ENCODE measurements at places on chromosomes 3 and 15. TPM values are rescaled to one million over a fixed set of nuclear protein-coding genes. Genes with fewer than 3 reads are reported as not detected.

Gene LRRC2
- not detected for total RNA-seq

Gene ADAMTS7
- total RNA-seq: 0.18 TPM

Gene CDCP1
- total RNA-seq: 5.3 TPM

Gene IL20RB
- total RNA-seq: 1.5 TPM

Gene RAF1
- total RNA-seq: 92.4 TPM

GRCh38 chr3:38496131-38496910, at the start of gene EXOG:
TSS of gene EXOG (plus strand) at chr3:38496340. CDS start at chr3:38496368, 28 bp downstream.
- peaks cover 23% of the 10 kb centered on the region for H3K4me1 ChIP-seq
- peak; percentile 96 for DNase-seq
- H3K27me3 ChIP-seq: no peaks in the 10 kb centered on the region
- H3K4me3 ChIP-seq: peak within 1 kb of the TSS; percentile 94
- peaks cover 19% of the 10 kb centered on the region for H3K36me3 ChIP-seq
- H3K27ac ChIP-seq: peak within 1 kb of the TSS; percentile 93

GRCh38 chr3:60729056-60729455, 522.2 kb downstream of the FHIT start:
- no peak overlapping the region for H3K4me3 ChIP-seq
- H3K4me1 ChIP-seq: no peaks in the 10 kb centered on the region
- no peaks in the 10 kb centered on the region for H3K27me3 ChIP-seq
- no peak overlapping the region for H3K27ac ChIP-seq
- H3K36me3 ChIP-seq: no peaks in the 10 kb centered on the region

- H3K27ac ChIP-seq: no peak overlapping the region
- DNase-seq: no peak
- no peaks in the 10 kb centered on the region for H3K36me3 ChIP-seq
- no peak overlapping the region for H3K4me3 ChIP-seq
- peaks cover 7% of the 10 kb centered on the region for H3K4me1 ChIP-seq
- H3K27me3 ChIP-seq: peaks cover 22% of the 10 kb centered on the region
Measured at GRCh38 chr15:95267481-95267880, 1036.1 kb downstream of the MCTP2 start.

DNA sequence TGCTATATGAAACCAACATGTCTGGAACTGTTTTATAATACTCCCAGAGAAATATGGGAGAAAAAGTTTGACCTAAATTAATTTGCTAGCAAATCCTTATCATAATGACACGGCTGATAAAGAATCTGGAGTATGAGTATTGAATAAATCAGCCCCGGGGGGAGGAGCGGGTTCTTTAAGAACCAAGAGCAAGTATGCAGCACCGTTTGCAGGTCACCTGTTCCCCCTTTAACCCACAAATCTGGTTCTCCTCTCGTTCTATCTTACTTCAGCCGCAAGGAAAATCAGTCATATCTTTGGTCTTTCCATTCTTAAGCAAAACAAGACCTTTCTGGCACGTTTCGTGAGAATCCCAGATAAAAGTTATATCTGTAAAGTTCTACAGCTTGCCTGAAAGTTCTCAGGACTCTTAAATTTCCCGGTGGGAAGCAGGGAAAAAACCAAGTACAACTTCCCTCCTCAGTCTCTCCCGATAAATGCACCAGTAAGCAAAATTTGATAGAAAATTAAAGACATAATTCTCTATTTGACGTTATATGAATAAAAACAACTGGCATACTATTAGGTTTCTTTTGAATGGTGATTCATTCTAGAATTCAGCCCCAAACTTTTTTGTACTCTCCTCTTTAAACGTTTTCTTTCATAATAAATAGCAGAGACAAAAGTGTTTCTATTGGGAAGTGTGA, 348.6 kb downstream of the ZBBX start:
- H3K4me1 ChIP-seq: no peaks in the 10 kb centered on the region
- H3K27ac ChIP-seq: no peak overlapping the region
- H3K36me3 ChIP-seq: no peaks in the 10 kb centered on the region
- DNase-seq: no peak
- no peaks in the 10 kb centered on the region for H3K27me3 ChIP-seq
- H3K4me3 ChIP-seq: no peak overlapping the region

GRCh38 chr3:159637883-159638542, 350.6 kb upstream of the IL12A start:
- no peak overlapping the region for H3K27ac ChIP-seq
- no peaks in the 10 kb centered on the region for H3K4me1 ChIP-seq
- no peaks in the 10 kb centered on the region for H3K27me3 ChIP-seq

GRCh38 chr3:193388361-193388760, 9.8 kb upstream of the ATP13A5 start:
- no peak overlapping the region for H3K4me3 ChIP-seq
- H3K4me1 ChIP-seq: no peaks in the 10 kb centered on the region
- H3K27ac ChIP-seq: no peak overlapping the region
- H3K36me3 ChIP-seq: no peaks in the 10 kb centered on the region

DNA sequence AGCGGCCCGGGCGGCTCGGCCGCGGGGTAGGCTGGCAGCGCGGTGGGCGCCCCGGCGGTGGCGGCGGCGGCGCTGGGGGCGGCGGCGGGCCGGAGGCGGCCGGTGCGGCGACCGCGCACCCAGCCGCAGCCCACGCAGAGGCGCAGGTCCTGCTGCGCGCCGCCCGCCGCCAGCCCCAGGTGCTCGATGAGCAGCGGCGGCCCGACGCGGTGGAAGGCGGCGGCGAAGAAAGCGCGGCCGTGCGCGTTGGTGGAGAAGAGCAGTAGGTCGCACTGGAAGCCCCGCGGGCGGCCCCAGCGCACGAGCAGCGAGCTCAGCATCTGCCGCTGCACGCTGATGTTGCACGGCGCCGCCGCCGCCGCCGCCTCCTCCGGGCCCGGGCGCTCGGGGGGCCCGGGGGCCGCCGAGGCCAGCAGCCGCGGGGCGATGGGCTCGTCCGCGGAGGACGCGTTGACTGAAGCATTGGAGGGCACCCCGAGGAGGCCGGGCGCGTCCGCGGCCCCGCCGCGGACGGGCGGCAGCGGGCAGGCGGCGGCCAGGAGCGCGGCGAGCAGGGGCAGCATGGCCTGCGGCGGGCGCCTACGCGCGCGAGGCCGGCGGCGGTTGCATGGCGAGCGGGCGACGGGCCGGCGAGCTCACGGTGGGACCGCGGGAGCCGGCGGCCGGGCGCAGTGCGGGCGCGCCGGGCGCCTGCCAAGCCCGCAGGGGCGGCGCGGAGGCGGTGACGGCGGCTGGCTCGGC, 452 bp downstream of the TMEM158 start:
- H3K4me1 ChIP-seq: peaks cover 10% of the 10 kb centered on the region
- H3K27ac ChIP-seq: no peak overlapping the region
- H3K4me3 ChIP-seq: no peak overlapping the region
- peaks cover 80% of the 10 kb centered on the region for H3K27me3 ChIP-seq

- no peak for DNase-seq
- H3K4me1 ChIP-seq: peaks cover 12% of the 10 kb centered on the region
- H3K27ac ChIP-seq: no peak overlapping the region
- H3K27me3 ChIP-seq: no peaks in the 10 kb centered on the region
- peaks cover 6% of the 10 kb centered on the region for H3K36me3 ChIP-seq
Measured at GRCh38 chr3:114566767-114567166, 272.9 kb downstream of the TIGIT start.
